ENCODE measurements at places on chromosomes 7 and 10.

DNA sequence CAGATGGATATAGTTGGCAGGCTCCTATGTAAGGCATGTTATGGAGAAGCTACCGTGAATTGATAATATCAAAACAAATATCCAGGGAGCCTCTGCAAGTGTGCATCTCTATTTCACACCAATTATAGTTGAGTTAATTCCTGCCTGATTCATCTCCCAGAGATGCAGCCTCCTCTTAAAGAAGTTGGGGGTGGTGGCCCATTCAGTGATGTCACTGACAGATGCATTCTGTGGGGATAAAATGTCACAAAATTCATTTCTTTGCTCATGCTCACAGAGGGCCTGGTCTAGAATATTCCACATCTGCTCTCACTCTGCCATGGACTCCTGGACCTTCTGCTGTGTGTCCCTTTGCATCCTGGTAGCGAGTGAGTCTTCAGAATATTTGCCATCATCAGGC lies 189.1 kb upstream of the PRSS1 start:
- no peak for DNase-seq

- DNase-seq, result no peak
Observed at GRCh38 chr10:119845656-119846055, 27.0 kb downstream of the MCMBP start.

- DNase-seq, result no peak
Observed at GRCh38 chr10:17229717-17229966, 1.6 kb downstream of the VIM start.

DNA sequence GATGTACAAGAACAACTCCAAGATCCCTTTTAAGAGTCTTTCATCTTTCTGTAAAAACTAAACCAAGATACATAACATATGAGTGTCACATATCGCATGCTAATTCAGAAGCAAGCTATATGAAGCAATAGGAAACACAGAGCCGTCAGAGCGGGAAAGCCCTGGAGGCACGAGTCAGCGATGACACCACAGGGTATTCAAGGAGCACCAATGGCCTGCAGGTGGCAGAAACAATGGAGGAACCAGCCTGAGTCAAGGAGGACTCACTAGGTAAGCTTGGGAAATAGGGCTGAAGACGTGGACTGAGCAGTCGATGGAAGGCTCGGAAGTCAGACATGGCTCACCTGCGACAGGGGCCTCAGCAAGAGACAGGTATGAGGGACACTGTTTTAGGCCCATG lies 214.4 kb downstream of the FAM107B start:
- no peak for DNase-seq

GRCh38 chr10:77032188-77032570 lies 605.4 kb downstream of the KCNMA1 start:
- no peak for DNase-seq

- DNase-seq, result no peak
Observed at GRCh38 chr7:123539871-123540270, 5.5 kb upstream of the IQUB start.

DNA sequence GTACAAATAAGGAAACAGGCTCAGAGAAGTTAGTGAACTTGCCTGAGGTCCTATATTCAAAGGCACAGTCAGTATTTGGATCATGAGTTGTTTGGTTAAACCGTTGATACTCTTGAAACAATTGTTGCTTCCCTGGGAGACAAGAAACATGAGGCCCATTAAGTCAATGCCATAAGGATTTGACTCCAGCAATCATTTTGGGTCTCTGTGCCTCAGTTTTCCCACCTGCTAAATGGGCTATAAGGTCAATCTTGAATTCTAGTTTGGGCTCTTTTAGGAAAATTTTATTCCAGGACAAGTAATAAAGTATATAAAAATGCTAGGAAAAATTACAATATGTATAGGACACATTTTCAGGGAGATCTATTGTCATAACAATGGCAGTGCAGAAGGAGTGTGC lies 202.1 kb downstream of the TMEM26 start:
- DNase-seq, result no peak

- DNase-seq, result no peak
Observed at GRCh38 chr7:103993551-103993950, 4.1 kb upstream of the RELN start.

DNA sequence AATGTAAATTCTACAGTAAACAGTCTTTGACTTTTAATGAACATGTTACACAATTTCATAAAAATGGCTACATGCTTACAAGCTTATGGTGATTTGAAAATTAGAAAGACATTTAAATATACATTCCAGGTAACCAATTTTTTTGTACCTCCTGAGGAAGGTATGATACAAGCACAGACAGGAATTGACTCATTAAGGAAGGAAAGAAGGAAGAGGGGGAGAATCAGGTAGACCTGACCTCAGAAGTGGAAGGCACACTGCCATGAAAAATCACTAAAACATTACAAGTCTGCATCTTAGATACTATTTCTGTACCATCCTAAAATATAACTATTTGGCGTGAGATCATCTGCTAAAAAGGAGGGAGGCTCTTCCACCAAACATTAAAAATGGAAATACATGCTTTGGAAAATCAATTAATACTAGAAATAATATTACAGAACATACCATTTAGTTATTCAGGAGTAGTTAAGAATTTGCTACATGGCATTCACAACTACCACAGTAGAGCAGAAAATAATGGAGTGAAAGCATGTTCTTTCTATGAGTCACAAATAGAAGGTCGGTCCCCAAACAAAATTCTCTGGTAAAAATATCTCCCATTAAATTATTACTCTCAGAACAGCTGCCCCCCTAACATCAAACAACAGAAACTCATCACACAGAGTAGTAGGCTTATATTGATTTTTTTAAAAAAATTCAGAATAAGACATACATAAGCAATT lies 15.2 kb downstream of the RAB11FIP2 start:
- no peak for DNase-seq
